ENCODE measurements at places on chromosomes 7 and 10.

- no peak for DNase-seq
Measured at GRCh38 chr7:139105484-139105883, 4.0 kb downstream of the ZC3HAV1 start.

DNA sequence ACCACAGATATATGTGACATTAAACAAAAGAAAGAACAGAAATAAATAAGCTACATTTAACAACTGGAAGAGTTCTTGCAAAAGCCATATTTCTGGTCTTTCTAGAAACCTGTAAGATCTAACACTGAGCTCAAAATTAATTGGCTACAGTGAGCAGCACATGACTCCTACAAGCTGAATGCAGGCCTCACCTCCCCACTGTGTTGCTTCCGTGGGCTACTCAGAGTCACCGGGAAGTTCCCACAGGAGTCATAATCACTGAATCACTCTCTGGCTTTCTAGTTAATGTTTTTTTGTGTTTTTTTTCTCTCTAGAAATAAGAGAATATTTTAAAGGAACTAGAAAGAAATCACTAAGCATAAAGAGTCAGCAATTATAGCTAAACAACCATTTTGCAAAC lies 10.2 kb upstream of the MRPS24 start:
- no peak for DNase-seq

- no peak for DNase-seq
Measured at GRCh38 chr10:16948361-16948760, 131.1 kb upstream of the RSU1 start.

GRCh38 chr7:137757146-137757925 lies 89.4 kb downstream of the DGKI start:
- no peak for DNase-seq

DNA sequence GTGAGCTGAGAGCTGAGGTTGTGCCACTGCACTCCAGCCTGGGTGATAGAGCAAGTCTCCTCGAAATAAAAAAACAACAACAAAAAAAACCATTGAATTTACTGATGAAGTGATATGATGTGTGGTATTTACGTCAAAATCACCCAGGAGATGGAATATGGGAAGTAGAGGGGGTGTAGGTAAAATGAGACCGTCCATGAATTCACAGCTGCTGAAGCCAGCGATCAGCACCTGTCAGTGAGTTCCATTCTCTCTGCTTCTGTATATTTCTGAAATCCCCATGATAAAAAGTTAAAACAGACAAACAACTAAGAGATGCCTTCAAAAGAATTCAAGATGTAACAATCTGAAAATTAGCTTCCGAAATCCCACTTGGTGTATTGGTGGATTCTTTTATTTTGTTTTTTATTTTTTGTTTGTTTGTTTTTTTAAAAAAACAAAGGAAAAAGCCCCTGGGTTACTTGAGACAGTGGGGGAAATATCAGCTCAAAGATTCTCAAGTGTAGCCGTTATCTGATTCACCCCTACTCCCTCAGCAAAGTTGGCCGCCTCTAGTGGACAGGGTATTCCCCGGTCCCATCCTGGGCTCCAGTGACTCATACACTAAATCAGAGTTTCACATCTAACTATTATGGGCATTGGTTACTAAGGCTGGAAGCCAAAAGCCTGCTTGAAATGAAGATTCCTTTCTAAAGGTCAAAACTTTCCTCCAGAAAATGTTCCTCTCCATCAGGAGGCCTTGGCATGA lies 76.4 kb downstream of the MAP3K8 start:
- DNase-seq, result peak; percentile 46

DNA sequence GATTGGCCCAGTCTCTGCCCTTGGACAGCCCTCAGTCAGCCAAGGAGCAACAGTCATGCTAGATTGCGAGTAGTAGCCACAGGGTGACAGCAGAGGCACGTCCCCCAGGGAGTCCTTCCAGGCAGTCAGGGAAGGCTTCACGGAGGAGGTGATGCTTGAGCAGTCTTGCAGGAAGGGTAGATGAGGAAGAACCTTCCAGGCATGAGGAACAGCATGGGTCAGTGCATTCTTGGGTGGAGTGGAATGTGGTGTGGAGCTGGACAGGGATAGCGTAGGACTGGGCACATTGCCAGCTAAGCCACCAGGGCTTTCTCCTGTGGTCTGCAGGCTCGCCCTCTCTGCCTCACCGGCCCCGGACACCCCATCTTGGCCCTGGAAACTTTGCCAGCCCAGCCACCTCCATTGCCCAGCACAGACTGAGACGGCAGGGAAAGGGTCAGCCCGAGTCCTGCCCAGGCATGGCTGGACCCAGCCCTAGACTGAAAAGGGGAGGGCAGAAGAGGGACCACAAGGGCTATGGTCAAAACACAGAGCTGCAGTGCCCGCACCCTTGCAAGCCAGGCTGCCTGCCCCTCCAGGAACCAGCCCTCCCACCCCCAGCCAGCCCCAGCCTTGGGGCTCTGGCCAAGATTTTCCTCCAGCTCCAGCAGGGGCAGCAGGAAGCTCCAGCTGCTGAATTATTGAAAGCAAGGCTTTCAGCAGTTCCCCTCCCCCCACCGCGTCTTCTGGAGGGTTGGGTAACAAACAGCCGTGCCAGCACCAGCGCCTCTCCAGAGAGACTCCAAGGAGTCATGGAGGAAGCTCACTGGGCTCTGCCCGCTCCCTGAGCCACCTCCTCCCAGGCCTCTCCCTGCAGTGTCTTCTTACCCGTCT lies 18.7 kb downstream of the SRRM3 start:
- DNase-seq, result peak; percentile 24

GRCh38 chr7:129649128-129649690 lies 37.7 kb downstream of the NRF1 start:
- no peak for DNase-seq

GRCh38 chr10:44619521-44619920 lies 234.6 kb upstream of the CXCL12 start:
- no peak for DNase-seq

GRCh38 chr10:123537188-123537961 lies 128.8 kb upstream of the GPR26 start:
- DNase-seq, result no peak

- no peak for DNase-seq
Measured at GRCh38 chr7:80496586-80496985, 15.3 kb downstream of the GNAT3 start.

DNA sequence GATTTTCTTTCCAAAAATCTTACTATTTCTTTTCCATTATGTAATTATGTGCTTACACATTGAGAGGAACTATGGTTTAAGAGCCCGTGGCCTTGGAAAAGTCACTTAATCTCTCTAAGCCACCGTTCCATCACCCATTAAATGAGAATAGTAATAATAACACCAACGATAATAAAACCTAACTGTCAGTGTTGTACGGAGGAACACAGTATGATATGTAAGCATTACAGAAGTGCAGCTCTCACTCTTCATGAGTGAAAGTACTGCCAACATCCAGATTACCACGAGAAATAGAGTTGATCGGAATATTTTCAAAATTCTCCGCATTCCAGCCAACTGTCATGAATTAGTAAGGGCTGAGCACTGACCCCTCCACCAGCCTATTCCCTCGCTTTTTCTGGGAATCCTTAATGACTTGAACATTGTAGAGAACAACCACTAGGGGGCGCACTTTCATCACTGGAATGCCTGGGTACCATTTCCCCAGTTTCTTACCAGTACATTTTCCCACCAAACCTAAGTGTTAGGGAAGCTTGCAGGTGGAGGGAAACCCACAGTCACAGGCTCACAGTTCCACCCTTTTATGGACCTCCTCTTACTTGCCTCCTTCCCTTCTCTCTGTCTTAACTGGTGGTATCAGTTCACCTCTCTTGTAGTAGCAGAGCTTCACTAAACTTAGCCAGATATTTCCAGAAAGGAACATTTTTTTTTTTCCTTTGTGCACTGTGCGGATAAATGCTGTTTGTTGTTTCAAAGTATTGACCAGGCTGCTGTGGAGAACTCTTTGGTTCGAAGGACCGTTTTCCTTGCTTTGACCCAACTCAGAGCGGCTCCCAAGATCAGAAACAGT lies 27.8 kb downstream of the NKX2-3 start:
- peak; percentile 17 for DNase-seq

All from fibroblast of the conjunctiva (primary cell).